ENCODE measurements at places on chromosomes 3 and 15.
A peak's percentile ranks its signal among the peaks of the same experiment; 100 is the strongest.

- no peak for DNase-seq
These were observed 389.0 kb upstream of the C2CD4B start for GRCh38 chr15:62553911-62554563.

- DNase-seq: no peak
These were observed 6.0 kb downstream of the PLA2G4F start for GRCh38 chr15:42150219-42150970.

DNA sequence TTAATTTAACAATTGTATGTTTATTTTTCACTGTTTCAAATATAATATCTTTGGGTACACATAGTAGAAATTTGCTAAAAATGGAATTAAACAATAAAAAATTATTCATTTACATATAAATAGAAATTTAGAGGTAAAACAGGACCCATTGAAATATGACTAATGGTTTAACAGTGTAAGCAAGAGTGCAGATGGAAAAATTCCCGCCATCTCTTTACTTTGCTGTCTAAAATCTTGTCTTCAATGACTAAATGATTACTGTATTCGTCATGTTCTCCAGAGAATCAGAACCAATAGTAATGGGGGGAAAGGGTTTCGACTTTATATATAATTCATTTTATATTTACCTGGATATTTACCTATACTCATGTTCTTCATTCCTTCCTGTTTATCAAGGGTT, 163.1 kb downstream of the IL1RAP start:
- no peak for DNase-seq

- DNase-seq: no peak
These were observed 141.5 kb upstream of the TBL1XR1 start for GRCh38 chr3:177338697-177339219.

- DNase-seq: no peak
These were observed 94.7 kb downstream of the LINGO1 start for GRCh38 chr15:77538027-77538451.

- DNase-seq: peak; percentile 8
These were observed 1.2 kb downstream of the PHC3 start for GRCh38 chr3:170180079-170180907.

- no peak for DNase-seq
These were observed 24.1 kb upstream of the ARPIN start for GRCh38 chr15:89936786-89937265.

DNA sequence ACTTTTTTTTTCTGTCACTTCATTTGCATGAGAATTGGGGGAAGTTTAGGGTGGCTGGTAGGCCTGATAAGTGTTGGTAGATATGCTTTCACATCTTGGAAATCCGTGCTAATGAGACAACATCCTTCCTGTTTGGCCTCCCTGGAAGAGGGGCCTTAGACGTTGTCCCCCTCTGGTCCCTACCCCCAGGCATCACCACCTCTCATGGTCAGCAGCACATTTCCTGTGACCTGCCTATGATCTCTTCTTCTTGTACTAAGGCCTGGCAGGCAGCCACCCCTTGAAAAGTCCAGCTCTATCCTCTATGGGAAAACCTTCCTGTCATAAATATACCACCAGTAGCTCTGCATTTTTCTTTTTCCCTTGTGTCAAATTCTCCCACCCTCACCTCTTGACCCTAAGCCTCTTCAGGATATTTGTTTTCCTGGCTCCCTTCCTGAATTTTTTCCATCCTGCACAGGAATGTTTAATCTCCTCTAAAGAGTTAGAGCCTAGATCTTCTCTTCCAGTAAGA, 107.8 kb downstream of the SNRK start:
- DNase-seq: no peak

GRCh38 chr3:140731440-140732119, 53.7 kb downstream of the TRIM42 start:
- DNase-seq: no peak

- DNase-seq: no peak
These were observed 137.9 kb downstream of the DNAJB8 start for GRCh38 chr3:128328546-128329458.

- DNase-seq: no peak
These were observed 30.9 kb downstream of the MGLL start for GRCh38 chr3:127791221-127791913.

Measured in central memory CD4-positive, alpha-beta T cell (primary cell).